ENCODE measurements at places on chromosomes 2 and 18.

DNA sequence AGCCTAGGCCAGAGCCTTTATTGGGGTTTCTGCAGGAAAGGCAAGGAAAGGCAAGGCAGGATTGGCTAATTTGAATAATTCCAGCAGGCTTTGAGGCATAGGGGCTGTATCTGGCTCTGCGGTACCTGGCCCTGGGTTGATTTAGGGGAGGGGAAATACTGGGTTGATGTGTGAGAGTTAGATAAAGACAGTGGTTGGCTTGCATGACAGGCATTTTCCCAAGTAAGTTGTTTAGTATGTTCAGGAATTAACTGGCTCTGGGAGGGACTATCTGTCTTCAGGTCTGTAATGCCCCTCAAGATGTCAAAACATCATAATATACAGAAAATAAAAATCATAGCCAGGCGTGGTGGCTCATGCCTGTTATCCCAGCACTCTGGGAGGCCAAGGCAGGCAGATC lies 98.7 kb downstream of the UBR3 start:
- no peak for DNase-seq

DNA sequence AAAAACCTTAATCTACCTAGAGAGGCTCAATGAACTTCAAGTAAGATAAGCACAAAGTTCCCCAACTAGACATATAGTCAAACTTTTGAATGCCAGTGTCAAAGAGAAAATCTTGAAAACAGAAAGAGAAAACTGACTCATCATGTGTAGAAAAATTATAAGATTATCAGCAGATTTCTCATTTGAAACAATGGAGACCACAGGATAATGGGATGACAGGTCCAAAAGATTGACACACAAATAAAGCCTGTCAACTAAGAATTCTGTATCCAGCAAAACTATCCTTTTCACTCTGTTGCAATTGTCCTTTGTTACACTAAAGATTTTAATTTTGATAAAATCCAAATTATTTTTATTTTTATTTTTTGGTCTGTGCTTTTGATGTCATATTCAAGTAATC lies 61.6 kb downstream of the COPS8 start:
- no peak for DNase-seq

- DNase-seq, result no peak
These were observed 57.5 kb downstream of the DTNB start for GRCh38 chr2:25615920-25616319.

DNA sequence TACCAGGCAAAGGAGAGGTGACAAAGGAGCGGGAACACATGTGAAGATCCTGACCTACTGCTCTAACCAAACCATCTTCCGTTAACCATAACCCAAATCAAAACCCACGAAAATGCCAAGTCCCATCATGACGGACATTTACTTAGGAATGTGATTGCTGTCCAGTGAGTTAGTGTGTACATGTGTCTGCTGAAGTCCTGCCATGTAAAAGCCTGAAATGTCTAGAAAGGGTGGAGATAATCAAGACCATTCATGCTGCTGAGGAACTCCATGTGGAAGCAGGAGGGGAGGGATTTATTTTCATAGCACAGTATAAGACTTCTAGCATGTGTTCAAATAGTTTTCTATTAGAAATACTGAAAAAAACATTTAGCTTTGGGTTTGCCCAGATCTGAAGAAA lies 137.0 kb upstream of the BOD1L2 start:
- no peak for DNase-seq

DNA sequence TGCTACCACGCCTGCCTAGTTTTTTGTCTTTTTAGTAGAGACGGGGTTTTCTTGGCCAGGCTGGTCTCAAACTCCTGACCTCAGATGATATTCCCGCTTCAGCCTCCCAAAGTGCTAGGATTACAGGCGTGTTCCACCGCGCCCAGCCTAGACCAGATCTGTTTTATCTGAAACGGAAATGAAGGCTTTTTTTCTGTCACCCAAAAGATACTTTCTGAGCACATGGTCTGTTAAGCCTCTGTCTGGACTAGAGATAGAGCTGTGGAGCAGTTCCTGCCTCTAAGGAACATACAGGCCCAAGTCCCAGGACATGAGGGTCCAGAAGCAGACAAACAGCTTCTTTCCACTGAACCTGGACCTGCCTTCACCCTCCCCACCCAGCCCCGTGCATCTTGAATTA lies 43.6 kb upstream of the PTMA start:
- DNase-seq, result no peak

- DNase-seq, result no peak
These were observed 19.5 kb upstream of the PUM2 start for GRCh38 chr2:20370191-20370590.

- peak; percentile 10 for DNase-seq
These were observed 441 bp upstream of the PEX13 start for GRCh38 chr2:61017003-61017555.

DNA sequence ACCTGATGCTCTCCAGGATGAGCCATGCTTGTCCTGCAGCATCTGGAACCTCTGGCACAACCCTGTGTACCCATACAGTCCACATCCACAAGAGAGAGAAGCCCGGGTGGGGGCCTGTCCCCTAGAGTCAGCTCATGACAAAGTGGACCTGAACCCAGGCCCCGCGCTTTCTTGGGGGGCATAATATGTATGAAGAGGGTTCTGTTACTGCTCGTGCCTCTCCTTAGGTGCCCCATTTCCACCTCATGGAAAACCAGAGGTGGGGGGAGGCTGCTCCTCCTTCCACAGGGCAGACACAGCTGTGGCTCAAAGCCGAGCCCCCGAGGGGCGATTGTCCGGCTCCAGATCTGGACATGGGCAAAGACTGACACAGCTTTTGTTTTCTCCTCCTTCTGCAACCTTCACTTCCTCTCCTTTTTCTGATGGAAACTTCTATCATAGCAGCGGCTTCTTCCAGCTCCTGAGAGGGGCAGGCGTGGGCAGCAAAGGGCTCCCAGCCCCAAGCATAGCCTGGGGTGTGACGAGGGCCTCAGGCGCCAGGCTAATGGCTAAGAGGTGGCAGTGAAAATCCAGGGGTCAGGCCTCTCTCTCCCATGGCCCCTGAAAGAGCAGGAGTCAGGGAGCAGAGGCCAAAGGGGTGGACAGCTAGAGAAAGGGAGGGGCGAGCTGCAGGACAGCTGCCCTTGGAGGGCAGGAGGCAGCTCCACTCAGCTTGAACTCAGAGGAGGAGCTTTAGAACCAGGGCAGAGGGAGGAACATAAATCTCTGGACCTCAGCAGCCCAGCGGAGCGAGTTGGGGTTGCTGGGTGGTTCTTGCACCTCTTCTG lies 155.5 kb downstream of the ZFP36L2 start:
- no peak for DNase-seq

GRCh38 chr18:32760391-32760790 lies 12.4 kb downstream of the KLHL14 start:
- no peak for DNase-seq

DNA sequence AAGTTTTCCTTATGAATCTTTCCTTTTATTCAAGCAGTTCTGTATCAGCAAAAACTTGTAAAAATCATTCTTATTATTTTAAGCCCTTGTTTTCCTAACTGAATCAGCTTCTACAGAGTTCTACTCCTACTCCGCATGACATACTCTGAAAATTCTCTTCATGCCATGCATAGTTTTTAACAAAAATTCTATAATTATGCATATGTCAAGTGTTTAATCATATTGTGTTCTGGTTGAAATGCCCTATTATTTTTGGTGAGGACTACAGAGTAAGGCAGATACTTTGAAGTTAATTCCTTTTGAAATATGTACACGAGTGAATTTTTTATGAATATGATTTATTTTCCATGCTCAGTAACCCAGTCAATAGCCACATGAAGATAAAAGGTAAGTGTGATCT lies 28.8 kb downstream of the ANKRD30B start:
- no peak for DNase-seq

DNA sequence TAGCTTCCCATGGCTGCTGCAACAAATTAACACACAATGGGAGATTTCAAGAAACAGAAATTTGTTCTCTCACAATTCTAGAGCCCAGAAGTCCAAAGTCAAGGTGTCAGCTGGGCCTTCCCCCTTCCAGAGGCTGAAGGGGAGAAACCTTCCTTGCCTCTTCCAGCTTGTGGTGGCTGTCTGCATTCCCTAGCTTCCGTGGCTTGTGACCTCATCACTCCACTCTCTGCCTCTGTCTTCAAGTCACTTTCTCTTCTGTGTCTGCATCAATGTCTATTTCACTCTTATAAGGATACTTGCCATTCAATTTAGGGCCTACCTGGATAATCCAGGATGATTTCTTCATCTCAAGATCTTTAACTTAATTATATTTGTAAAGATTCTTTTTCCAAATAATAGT lies 16.8 kb upstream of the SRBD1 start:
- DNase-seq, result no peak

DNA sequence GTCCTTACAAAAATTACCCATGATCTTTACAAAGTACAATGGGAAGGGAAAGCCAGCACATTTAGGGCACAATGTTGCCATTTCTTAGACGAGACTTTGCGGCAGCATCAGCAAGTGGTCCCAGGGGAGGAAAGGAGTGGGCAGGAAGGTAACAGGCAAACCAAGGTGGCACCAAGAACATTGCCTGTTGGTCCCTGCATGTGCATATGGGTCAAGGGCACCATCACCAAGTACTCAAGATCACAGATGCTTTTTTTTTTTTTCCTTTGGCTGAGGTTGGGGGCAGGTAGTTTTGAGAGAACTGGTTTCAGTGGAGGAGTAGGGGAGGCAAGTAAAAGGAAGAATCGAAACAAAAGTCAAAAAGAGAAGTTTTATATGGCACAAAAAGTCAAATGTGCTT lies 752 bp upstream of the CYTIP start:
- DNase-seq, result no peak

GRCh38 chr2:28274911-28275685 lies 117.6 kb upstream of the FOSL2 start:
- no peak for DNase-seq

- DNase-seq, result peak; percentile 16
These were observed 45.7 kb downstream of the QPCT start for GRCh38 chr2:37389989-37390765.

All from stimulated activated CD8-positive, alpha-beta memory T cell treated with anti-CD3 and anti-CD28 coated beads, Interleukin-2, amount 100 ng/mL, for 1 hour (primary cell).